Ureter (tissue), 1 donor: ENCODE measurements at places on chromosomes 4 and X.

- no peak for DNase-seq
Measured at GRCh38 chr4:87532109-87532508, 2.9 kb upstream of the SPARCL1 start.

GRCh38 chr4:11261066-11261850 is 167.4 kb downstream of the HS3ST1 start:
- no peak for DNase-seq

DNA sequence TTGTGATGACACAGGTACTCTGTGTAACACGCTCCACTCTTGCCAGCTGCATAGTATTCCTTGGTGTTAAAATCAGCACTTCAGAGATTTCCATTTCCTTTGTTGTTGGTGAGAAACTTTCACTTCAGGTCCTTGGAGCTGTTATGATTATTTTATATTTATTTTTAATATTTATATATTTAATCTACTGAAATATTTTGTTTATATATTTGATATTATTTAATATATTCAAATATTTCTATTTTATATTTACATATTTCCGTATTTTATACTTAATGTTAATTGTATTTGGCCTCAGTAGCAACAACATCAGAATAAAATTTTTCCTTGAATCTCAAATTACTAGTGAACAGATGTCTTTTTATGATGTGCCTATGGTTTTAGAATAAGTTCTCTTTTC is 225.3 kb downstream of the MAGEB17 start:
- DNase-seq: no peak

GRCh38 chr4:98462487-98462886 is 195.9 kb downstream of the TSPAN5 start:
- no peak for DNase-seq

DNA sequence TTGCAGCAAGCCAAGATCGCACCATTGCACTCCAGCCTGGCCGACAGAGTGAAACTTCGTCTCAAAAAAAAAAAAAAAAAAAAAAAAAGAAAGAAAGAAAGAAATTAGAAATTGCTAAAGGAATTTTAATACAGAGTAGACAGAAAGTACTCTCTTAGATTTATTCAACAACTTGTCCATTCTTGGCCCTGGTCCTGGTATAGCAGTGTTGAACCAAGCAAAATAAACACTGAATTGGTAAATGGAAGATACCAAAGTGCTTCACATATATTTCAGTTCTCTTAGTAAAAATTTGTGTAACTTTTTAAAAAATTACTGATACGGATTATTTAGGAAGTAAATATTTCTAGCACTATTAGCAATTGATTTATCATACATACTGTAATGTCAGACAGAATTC is 165.9 kb upstream of the TLL1 start:
- no peak for DNase-seq

DNA sequence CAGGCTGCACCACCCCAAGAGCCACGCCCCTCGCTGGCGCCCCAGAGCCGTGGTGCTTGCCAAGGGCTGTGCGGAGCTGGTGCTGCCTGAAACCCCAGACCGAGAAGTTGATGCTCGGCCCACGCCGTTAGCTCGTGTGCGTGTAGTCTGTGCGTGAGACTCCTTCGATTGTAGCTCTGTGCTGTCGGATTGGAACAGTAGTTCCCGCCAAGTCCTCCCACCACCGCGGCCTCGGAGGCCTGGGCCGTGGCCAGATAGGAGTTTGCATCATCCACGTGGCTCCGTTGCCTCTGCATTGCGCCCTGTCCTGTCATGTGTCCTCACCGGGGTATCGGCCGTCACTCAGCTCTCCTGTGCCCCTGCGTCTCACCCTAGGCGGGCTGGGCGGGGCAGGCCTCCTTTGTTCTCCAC is 24.2 kb downstream of the TNIP2 start:
- no peak for DNase-seq

DNA sequence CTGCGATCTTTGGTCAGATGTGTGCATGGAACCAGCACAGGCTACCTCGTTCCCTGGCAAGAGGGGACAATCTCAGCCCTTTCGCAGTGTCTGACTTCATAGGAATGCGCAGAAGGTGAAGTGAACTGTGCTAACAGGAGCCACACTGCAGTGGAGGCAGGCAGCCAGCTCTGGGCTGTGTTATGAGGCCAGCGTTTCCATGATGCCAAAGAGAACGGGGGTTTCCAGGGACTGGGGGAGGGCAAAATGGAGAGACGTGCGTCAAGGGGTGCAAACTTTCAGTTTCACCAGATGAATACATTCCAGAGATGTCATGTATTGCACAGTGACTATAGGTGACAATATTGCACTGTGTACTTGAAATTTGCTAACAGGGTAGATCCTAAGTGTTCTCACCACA is 30.4 kb downstream of the CLDN34 start:
- DNase-seq: no peak

GRCh38 chr4:90727938-90728337 is 600.7 kb downstream of the CCSER1 start:
- DNase-seq: no peak

GRCh38 chr4:136768213-136768924 is 763.9 kb downstream of the PCDH18 start:
- no peak for DNase-seq

GRCh38 chr4:65624651-65625050 is 45.6 kb downstream of the EPHA5 start:
- no peak for DNase-seq

GRCh38 chr4:145530189-145530588 is 48.5 kb downstream of the SMAD1 start:
- no peak for DNase-seq

GRCh38 chr4:76987153-76987591 is 37.6 kb downstream of the SEPTIN11 start:
- no peak for DNase-seq

GRCh38 chrX:138349351-138349750 is 362.2 kb downstream of the FGF13 start:
- DNase-seq: no peak

DNA sequence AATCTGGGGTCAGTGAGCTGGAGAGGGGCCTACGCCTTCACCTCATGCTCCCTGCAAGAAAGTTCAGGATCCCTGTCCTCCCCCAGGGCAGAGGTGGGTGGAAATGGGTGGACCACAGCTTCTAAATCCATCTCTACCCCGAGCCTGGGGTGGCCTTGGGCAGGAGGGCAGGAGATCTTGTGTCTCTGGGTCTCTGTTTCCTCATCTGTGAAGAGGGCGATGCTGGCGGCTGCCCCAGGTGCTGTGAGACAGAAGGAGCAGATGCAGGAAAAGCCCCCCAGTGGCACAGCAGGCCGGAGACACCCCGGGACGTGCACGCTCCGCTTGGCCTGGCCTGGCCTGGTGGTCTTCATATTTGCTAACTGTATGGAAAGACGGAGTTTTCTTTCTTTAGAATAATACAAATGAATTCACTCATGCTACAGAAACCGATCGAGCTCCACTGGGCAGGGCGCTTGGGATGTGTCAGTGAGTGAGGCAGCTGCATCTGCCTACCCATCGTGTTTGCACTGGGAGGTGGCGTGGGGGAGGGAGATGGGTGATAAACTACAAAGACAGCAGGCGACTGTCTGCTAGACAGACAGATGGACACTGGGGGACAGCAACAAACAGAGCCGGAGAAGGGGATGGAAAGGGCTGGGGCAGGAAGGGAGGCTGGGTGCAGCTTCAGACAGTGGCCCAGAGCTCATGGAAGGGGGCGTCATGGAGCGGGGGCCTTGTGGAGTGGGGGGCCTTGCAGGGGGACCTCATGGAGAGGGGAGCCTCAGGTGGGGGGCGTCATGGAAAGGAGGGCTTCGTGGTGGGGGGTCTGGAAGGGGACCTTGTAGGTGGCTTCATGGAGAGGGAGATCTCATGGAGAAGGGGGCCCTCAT is 136.2 kb downstream of the CPZ start:
- no peak for DNase-seq

DNA sequence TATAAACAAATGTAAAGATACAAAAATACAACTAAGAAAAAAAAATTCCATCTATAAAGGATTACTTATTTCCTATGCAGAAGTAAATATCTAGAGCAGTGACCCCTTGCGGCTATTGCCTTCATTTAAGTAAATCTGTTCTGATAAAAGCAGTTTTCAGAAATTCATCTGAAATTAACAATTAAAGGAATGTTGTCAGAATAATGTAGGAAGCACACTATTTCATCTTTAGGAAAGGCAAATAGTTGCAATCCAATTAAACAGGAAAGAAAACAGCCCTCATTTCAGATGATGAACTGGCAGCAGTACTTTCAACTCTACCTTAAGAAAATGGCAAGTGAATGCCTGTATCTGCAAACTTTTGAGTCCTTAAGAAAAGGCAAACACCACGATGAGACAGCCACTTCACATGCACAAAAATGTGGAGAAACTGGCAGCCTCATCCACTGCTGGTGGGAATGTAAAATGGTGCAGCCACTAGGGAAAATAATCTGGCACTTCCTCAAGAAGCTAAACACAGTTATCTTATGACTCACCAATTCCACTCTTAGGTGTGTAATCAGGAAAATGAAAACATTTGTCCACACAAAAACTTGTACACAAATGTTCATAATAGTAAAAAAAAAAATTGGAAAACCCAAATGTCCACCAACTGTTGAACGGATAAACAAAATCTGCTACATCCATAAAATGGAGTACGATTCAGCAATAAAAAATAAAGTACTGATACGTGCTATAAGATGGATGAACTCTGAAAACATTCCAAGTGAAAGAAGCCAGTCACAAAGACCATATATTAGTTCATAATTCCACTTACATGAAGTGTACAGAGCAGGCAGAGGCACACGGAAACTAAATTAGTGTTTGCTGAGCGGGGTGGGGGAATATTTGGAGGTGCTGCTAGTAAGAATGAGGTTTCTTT is 2.0 kb upstream of the THAP9 start:
- DNase-seq: no peak

GRCh38 chrX:38206542-38206941 is 14.1 kb downstream of the SRPX start:
- no peak for DNase-seq

DNA sequence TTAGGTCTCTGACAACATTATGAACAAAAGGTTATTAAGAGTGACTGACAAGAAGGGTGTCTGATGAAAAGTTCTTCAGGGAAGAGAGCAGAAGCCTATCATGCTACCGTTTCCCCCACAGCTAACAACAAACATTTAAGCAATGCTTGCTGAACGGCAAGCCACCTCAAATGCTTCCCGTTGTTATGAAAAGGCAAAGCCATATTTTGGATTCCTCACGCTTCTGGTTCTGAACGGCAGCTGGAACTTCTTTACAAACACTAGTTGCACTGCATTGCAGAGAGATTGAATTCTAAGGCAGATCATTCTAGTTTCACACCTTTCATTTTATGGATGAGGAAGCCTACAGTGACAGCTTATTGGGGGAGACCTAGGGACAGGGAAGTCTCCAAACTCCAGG is 48.6 kb upstream of the NAP1L5 start:
- no peak for DNase-seq

- DNase-seq: no peak
Measured at GRCh38 chr4:53929311-53929710, 135.1 kb downstream of the CHIC2 start.

GRCh38 chrX:153768311-153769157 is 4.5 kb downstream of the PLXNB3 start:
- no peak for DNase-seq

DNA sequence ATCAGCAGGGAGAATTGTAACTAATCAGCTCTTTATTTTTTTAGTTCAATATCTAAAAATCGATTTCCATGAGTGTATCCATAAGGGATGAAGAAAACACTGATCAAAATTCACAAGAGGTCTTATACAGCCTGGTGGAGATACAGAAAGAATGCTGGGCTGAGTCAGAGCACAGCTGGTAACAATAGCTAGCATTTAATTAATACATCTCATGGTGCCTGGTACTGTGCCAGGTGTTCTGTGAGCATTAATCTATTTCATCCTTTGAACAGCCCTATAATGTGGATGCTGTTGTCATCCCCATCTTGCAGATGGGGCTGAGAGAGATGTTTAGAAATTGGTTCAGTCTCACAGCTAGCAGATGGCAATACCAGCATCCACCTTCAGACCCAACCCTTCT is 250.9 kb upstream of the RPS6KA3 start:
- DNase-seq: no peak

DNA sequence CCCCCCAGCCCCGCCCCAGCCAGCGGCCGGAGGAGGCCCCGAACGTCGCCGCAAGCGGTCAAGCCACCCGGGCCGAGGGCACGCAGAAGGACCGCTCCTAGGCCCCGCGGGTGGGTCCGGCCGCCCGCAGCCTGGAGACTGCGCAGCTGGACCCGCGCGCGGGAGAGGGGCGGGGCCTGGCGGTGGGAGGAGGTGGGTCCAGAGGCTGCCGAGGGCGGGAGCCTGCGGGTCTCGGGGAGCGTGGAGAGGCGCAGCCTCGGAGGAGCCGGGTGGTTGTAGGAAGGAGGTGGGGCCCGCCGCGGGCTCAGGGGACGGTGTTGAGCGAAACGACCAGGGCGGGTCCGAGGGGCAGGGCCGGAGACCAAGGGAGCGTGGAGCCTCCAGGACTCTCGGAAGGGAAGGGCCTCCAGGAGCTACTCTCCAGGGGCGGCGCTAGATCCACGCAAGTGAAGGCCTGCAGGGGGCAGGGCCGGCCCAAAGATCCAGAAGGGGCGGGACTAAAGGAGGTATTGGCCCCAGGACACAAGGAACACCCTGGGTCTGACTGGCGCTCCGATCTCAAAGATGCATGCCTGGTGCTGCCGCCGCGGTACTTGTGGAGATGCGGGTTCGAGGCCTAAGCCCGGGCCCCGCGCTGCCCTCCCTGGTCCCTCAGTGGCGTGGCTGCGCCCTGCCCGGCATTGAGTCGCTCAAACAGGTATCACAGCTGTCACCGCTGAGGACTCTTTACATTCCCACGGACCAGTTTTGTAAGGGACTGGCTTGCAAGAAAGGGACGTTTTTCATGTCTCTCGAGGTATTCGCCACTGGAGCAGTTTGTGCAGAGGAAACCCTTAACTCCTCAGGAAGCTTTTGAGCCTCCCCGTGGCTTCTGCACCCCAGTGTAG is 5.9 kb downstream of the TIMM17B start:
- DNase-seq: peak; percentile 88

- peak; percentile 40 for DNase-seq
Measured at GRCh38 chrX:1486749-1487361, 34.1 kb upstream of the ASMTL start.

GRCh38 chrX:155949098-155949497 is 48.4 kb upstream of the IL9R start:
- DNase-seq: no peak

DNA sequence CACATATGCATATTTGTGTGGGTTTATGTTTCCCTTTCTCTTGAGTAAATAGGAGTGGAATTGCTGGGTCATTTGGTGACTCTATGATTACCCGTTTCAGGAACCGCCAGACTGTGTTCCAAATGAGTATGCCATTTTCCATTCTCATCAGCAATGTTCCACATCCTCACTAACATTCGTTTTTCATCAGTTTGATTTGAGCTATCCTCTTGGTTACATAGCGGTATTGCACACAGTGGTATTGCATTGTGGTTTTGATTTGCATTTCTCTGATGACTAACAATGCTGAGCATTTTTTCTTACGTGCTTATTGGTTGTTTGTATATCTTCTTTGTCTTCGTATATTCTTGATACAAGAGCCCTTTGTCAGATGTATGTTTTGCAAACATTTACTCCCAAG is 218.0 kb upstream of the AMOT start:
- DNase-seq: no peak

DNA sequence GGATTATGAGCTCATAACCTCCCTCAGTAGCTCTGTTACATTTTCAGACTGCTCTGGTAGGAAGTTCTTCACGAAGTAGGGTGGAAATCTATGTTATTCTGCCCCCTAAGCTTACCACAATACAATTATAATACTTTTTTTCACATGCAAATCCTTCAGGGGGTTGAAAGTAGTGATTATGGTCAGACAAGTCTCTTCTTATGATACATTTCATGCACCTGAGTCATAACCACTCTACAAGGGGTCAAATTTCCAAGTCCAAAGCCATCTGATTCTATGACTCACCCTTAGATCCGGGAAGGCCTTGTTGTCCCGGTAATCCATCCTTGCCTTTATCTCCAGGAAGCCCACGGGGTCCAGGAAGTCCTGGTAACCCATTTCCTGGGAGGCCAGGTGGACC is 95.2 kb downstream of the ATG4A start:
- DNase-seq: no peak
